Stimulated activated CD4-positive, alpha-beta T cell treated with anti-CD3 and anti-CD28 coated beads, Interleukin-12 subunit alpha, Interleukin-12 subunit beta, amount 100 ng/mL, for 4 hours (primary cell): ENCODE measurements at places on chromosomes 4 and X.

DNA sequence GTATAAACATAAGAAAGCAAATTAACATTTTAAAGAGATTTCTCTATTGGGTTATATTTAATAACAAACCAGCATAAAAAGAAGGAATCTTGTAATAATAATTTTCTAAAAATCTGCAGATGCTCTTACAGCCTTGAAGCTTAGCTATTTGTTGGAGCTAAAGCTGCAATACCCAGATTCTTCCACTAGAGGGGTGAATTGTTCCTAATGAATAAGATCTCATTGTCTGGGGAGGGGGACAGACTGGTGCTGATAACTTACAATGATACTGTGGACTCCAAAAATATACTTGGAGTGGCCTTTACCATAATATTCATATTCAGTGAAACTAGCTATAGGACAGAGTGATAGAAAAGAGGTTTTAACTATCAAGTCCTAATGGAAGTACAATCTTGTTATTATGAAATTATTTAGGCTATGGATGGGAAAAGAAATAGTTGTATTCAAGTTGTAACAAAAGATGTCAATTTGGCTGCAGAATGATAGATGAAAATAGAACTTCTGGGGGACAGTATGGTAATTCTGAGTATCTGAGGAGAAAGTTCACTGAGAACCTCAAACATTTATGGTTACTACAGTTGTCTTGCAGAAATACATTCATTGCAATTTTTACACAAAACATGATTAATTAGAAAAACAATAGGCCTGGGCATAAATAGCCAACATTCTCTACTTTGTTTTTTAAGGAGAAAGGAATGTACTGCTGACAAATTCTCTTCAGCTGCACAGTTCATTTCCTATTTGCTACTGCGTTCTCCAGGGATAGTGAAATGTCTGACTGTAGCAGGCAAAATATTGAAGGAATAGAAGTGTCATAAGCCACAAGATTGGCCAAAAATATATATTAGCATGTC is 443.3 kb downstream of the GBA3 start:
- DNase-seq = no peak

DNA sequence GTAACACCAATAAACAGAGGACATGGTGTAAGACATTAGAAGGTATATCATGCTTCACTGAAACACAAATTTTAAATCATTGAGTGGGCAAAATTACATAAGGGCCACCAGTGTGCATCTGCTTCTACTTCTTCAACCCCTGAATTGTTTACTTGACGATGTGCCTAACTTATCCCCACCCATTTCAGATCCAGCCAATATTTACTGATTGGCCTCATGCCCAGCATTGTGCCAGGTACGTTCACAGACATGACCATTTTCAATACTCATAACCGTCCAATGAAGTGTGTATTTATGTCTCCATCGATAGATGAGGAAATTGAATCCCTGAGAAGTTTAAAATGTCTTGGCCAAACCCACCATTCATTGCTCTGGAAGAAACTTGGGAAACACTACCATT is 208.3 kb upstream of the MID1 start:
- DNase-seq = no peak

GRCh38 chrX:16185725-16186136 is 18.4 kb downstream of the MAGEB17 start:
- DNase-seq = no peak

- no peak for DNase-seq
These were observed 9.9 kb upstream of the CT47C1 start for GRCh38 chrX:119062750-119063374.

DNA sequence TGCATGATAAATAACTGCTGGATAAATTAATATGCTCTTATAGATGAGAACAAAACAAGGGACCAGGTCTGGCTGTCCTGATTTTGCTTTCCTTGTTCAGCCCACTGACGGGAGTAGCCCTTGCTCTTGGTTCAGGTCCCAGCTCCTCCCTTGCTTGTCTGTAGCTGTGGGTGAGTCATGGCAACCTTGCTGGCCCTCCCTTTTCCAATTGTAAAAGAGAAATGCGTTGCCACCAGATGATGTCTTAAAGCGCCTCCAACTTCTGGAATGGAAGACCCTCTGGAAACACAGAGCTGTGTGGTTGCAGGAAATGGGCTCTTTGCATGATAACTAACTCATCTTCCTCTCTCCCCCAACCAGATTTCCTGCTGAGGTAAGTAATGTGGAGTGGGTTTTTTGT is 171.4 kb downstream of the AASDH start:
- no peak for DNase-seq

GRCh38 chrX:45762699-45763647 is 562.3 kb upstream of the DIPK2B start:
- DNase-seq = no peak
